ENCODE measurements at places on chromosomes 4 and X.

- no peak for DNase-seq
These were observed 3.8 kb downstream of the G6PD start for GRCh38 chrX:154542723-154543424.

- DNase-seq, result peak; percentile 5
These were observed 371.0 kb downstream of the BCOR start for GRCh38 chrX:39726771-39727170.

DNA sequence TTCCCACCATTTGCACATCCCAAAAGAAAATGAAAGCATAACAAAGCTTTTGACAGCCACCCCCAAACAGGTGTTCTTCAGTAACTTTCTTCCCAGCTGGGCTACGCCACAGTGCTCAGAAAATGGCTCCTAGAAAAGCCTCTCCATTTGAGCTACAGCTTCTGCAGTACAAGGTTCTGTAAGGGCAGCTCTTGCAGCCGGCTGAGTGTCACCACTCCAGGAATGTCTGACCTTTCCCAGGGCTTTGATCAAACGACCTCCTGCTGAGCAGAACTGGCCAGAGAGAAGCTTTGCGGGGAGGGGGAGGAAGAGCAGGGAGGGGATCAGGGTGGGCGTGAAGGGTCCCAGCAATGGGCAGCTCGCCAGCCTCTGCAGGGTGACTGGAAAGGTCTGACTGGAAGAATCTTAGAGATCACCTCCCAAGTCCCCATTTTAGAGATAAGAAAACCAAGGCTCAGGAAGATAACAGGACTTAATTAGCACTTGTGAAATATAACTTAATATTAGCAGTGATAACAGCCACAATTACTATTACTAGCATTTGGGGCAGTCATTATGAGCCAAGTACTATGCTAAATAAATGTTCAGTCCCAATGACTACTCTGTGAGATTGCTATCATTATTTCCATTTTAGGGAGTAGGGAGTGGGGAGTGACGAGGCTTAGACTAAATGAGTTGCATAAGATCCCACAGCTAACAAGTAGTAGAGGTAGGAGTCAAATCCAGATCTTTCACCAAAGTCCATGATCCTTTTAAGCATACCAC lies 51.1 kb downstream of the LEF1 start:
- no peak for DNase-seq

DNA sequence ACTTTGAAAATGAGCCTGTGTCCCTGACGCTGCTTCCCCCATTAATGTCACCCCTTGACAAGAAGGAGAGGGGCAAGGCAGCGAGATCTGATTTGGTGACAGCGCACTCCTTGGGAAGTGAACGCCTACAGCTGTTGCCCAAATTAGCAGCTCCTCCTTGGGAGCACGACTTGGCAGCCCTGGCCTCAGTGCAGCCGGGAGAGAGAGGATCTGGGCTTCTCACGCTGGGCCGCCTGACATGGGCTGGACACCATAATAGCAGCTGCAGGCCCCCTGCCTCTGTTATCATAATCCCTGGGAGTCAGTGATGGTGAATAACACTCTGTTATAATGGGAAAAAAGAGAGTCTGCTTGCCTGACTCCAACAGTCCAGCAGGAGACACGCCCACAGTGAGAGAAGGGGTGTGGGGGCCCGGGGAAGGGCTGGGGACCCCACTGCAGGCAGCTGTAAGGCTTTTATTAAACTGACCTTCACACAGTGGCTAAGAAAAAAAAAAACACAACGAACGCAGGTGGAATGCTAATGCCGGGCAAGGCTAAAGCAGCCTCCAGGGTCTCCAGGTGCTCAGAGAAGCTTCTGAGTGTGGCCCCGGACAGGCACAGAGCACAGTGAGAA lies 73.3 kb downstream of the PSAPL1 start:
- no peak for DNase-seq

GRCh38 chr4:139834226-139834662 lies 168.6 kb downstream of the MGST2 start:
- no peak for DNase-seq

- no peak for DNase-seq
These were observed 119.7 kb downstream of the FRYL start for GRCh38 chr4:48660347-48660746.

GRCh38 chr4:74635074-74635473 lies 159.2 kb downstream of the BTC start:
- DNase-seq, result no peak

- no peak for DNase-seq
These were observed 100.1 kb upstream of the RBPJ start for GRCh38 chr4:26220696-26221095.

DNA sequence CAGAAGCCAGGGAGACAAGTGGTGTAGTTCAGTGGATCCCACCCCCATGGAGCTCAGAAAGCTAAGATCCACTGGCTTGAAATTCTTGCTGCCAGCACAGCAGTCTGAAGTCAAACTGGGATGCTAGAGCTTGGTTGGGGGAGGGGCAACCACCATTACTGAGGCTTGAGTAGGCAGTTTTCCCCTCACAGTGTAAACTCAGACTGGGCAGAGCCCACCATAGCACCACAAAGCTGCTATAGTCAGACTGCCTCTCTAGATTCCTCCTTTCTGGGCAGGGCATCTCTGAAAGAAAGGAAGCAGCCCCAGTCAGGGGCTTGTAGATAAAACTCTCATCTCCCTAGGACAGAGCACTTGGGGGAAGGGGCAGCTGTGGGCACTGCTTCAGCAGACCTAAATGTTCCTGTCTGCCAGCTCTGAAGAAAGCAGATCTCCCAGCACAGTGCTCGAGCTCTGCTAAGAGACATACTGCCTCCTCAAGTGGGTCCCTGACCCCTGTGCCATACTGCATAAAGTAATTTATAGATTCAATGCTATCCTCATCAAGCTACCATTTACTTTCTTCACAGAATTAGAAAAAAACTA lies 163.2 kb downstream of the HHIP start:
- no peak for DNase-seq

- no peak for DNase-seq
These were observed 45.9 kb downstream of the PDGFRA start for GRCh38 chr4:54274795-54275665.

- peak; percentile 45 for DNase-seq
These were observed 195.7 kb upstream of the CASK start for GRCh38 chrX:42119076-42119475.

DNA sequence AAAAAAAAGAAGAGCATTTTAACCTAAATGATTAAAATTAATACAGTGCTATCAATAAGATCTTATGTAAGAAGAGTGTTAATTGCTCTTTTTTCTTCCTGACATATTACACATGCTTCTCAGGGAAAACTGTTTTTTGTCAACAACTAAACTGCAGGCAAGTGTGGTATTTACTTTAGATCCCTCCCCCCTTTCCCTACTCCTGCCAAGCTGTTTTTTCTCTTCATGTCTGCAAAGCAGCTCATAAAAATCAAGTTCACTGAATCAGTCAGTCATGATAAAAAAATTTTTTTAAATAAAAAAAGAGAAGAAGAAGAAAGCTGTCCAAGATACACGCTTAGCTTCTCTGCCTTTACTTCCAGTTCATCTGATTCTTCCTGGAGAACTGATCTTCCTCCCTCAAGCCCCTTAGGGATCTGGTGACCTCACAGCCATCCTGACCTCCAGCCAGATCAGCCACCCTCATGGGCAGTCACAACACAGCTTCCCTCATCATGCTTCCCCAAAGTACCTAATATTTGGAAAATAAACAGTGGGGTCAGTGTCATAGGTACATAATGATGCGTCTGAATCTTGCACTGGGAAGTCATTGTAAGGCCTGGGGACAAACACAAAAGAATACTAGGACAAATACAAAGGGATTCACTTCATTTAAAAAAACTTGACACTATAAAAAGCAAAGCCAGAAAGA lies 87.0 kb downstream of the ZNF827 start:
- DNase-seq, result no peak

- no peak for DNase-seq
These were observed 94.8 kb upstream of the PCDH18 start for GRCh38 chr4:137626942-137627738.

GRCh38 chrX:86507331-86507730 lies 359.1 kb downstream of the DACH2 start:
- DNase-seq, result no peak

- no peak for DNase-seq
These were observed 42.7 kb downstream of the NHSL2 start for GRCh38 chrX:71953391-71953790.

DNA sequence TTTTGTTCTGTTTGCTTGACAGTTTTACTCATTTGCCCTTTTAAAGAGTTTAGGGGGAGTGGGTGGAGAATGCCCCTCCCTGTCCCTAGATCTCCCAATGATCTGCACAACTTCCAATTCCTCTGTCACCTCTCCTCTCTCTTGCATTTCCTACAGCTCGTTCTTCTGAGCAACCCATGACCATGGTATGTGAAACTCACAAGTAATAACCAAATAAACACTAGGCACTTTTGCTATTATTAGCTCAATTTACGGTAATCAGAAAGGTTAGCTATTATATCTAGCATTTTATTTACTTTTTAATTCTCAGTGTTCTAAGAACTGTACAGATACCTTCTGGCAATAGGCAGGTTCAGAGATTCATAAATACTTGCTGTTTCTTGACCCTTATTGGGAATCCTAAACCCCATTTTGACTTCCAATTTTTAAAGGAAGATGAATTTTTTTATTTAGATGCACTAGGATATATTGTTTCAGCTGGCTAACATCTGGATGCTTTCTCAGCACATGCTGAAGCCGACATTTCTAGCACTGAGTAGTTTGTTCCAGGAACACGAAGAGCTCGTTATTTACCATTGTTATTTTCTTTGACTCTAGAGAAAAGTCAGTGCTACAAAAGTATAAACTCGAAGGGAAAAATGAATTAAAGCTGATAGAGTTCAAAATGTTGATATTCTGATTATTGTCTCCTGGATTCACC lies 194.7 kb upstream of the TLL1 start:
- no peak for DNase-seq

GRCh38 chr4:165009493-165010227 lies 22.1 kb upstream of the TRIM60 start:
- no peak for DNase-seq

DNA sequence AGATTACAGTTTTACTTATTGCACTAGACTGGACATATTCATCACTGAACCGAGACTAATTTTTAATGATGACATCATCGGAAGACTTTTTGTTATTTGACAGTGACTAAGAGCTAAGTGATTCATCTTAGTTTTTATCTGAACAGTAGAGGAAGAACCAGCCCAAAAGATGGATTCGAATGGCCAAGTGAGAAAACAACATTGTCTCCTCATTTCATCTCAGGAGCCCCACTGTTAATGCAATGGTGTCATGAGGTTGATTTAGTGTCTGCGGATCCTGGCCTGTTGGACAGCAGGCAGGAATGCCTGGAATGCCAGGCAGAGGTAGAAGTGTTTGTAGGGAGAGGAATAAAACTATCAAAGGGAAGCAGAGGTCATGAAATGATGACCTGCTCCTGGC lies 37.8 kb upstream of the HPF1 start:
- DNase-seq, result no peak

GRCh38 chr4:38759113-38759789 lies 23.5 kb downstream of the TLR10 start:
- peak; percentile 4 for DNase-seq

DNA sequence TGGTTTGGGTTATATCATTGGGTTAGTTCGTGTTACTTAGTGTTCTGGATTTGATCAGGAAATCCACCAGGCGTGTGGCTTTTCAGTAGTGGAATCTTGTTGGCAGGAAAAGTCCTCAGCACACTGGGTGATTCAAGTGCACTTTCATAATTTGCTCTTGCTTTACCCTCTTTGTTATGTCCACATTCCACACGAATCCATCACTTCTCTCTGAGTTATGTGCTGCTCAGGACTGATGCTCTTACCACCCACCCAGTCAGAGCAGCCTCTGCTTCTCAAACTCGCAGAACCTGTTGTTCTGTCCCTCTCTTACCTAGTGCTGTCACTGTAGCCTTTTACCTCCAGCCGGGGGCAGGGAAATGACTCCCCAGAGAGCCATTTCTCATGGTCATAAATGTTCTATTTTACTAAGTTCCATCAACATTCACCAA lies 37.2 kb upstream of the SCRG1 start:
- DNase-seq, result peak; percentile 34

DNA sequence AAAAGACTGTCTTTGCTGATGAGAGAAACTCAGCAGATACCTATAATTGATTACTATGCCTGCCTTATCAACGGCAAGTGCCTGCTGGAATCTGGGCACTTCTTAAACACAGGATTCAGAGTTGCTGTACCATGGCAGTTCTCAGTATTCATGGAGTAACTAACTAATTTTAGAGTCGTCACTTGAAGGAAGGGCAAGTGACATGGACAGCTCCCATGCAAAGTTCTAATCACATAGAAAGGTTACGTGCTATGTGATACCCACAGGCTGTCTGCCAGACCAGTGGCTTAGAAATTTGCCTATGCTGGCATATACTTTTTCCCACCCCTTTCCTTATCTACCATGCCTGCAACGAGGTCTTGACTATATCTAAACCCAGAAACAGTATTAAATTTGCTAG lies 931.1 kb upstream of the TENM3 start:
- no peak for DNase-seq

GRCh38 chrX:126339928-126340327 lies 173.8 kb upstream of the DCAF12L2 start:
- DNase-seq, result no peak

DNA sequence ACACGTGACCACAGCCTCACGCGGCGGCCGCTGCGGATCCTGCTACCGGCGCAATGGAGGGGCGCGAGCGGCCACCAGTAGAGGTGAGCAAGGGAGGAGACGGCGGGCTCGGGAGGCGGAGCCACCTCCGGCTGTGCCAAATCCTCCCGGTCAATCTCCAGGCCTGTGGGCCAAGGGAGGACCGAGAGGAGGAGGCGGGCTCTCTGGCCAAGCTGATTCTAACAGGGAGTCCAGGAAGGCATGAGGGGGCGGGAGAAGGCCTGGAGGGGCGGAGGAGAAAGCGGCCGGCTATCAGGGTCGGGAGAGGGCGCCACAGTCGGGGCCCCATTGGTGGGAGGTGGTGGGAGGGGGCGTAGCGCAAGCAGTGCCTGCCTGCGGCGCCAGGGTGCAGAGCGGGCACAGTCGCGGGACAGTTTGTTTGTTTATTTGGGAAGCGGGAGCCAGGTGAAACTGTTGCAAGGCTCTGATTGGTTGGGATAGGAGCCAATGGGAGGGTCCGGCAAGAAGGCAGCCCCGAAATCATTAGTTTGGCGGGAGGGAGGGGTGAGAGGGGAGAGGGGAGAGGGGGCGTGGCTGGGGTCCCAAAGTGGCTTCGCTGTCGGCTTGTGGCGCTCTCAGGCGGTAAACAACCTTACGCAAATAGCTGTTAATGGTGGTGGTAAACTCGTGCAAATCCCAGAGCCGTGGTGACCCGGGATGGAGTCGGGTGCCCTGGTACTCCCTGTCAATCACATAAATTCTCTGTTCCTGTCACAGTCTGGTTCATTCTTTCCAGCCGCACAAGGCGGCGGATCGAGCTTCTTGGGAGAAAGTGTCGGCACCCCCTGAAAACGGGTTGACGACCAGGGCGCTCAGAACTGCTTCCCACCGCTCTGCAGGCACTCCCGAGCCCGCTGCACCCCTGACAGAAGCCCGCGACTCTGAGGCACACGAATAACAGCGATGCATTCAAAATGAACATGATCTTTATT lies at the start of gene IRS4:
TSS of gene IRS4 (minus strand) at position 55 of the 971 bp plus-strand sequence.
- DNase-seq, result peak; percentile 25

DNA sequence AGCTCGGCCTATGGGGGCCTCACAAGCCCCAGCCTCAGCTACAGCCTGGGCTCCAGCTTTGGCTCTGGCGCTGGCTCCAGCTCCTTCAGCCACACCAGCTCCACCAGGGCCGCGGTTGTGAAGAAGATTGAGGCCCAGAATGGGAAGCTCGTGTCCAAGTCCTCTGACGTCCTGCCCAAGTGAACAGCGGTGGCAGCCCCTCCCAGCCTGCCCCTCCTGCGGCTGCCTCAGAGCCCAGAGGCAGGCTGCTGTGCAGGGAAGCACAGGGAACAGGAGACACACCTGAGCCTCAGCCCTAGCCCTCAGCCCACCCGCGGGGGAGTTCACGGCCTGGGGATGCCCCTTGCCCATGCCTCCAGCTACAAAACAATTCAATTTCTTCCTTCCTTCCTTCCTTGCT lies 75.7 kb upstream of the ZXDA start:
- no peak for DNase-seq
